ENCODE measurements at places on chromosomes 3 and 15. TPM values are rescaled to one million over a fixed set of nuclear protein-coding genes. Genes with fewer than 3 reads are reported as not detected.

LDHAL6B gene
- 0.05 TPM for polyA plus RNA-seq

UROC1 gene
- 0.08 TPM for polyA plus RNA-seq

PEX5L gene
- polyA plus RNA-seq = 0.03 TPM

GOLGA8K gene
- polyA plus RNA-seq = 0.30 TPM

MYO1E gene
- 24.9 TPM for polyA plus RNA-seq

BOC gene
- polyA plus RNA-seq = 3.2 TPM

CCR8 gene
- polyA plus RNA-seq = not detected

All from lung (tissue), 17 donors.